ENCODE measurements at places on chromosomes 12 and 14.

DNA sequence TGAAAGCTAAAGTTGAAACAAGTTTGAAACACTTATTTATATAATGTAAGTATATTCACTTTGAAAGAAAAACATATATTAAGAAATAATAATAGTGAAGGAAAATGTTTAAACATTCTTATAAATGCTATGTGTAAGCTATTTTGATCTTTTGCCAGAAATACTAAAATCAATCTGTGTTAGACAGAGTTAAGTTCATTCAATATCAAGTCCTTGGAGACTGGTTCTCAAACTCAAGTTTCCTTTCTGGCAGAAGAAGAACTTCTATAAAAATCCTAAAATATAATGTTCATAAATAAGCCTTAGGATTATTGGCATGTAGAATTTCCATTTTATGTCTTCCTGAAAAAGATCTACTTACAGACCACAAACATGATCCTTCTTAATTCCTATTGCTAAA, 45.3 kb downstream of the TAOK3 start:
- DNase-seq = no peak

- no peak for DNase-seq
Observed at GRCh38 chr12:47078733-47079467, 521 bp upstream of the PCED1B start.

DNA sequence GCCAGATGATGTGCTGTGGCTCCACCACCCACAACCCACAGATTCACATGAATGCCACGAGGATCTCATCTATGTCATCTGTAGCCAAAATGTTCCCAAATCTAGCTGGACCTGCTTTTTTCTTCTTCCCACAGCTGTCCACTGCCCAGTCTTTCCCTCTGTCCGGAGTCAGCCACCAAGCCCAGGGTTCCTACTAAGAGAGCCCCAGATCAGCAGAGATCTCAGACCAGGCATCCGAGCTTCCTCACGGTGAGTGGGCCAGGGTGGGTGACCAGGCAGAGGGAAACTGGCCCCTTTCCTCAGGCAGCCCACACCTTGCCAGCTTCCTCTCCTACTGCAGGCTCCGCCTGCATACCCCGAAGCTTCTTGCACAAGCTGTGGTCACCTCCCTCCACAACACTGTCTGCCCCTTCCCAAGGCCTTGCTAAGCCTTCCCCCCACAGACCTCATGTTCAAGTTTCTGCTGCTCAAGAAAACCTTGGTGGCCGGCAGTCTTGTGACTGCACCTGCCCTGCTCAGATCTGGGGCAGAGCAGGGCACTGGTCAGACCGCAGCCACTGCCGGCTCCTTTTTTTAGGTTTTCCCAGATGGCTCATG, 81.4 kb downstream of the ACTN1 start:
- DNase-seq = no peak

GRCh38 chr14:71613168-71613567, 319.1 kb upstream of the RGS6 start:
- DNase-seq = no peak

GRCh38 chr12:50589650-50590435, 85.1 kb downstream of the DIP2B start:
- no peak for DNase-seq

- DNase-seq = no peak
Observed at GRCh38 chr14:60490270-60490669, 4.4 kb upstream of the C14orf39 start.

Data from T-helper 17 cell (primary cell).